AG08395 (cell line): ENCODE measurements at places on chromosomes 2 and 18.

DNA sequence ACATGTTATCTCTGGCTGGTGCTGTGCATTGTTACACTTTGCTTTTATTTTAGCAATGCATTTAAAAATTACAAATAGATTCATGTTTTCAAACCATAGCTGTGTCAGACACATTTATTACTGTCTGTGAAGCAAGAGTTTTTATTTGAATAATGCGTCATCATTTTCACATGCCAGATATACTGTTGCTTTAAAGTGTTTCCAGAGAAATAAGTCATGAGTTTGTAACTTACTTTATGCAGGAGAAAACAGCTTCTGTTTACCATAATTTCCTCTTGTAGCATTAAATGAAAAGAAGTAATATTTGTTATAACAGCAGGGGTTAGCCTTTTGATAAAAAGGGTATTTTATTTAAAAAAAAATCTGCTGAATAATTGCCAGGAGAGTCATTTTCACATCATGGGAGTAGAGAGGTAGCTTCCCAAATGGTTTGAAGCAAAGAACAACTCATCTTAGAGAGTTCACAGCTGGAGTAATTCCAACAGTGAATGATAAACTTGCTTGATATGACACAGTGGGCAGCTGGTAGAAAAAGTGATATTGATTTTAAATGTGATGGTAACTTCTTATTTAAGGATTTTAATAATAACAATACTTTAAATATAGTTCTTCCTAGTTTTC lies 1274.5 kb upstream of the CRIM1 start:
- DNase-seq: no peak

DNA sequence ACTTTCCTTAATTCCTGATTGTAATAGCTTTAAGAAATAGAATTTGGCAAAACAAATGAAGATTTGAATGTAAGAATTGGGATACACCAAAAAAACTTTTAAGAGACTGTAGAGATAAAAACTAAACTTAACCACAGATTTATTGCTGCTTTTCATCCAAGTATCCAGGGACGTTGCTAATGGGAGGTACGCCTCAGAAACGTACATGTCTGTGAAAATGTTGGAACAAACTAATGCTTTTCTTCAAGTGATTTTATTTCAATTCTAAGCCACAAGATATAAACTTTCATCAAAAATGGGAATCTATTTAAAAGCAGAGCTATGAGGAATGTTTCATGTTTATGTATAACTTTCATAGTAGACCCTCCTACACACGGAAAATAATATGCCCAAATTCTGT lies 66.3 kb downstream of the ARHGAP15 start:
- DNase-seq: no peak

DNA sequence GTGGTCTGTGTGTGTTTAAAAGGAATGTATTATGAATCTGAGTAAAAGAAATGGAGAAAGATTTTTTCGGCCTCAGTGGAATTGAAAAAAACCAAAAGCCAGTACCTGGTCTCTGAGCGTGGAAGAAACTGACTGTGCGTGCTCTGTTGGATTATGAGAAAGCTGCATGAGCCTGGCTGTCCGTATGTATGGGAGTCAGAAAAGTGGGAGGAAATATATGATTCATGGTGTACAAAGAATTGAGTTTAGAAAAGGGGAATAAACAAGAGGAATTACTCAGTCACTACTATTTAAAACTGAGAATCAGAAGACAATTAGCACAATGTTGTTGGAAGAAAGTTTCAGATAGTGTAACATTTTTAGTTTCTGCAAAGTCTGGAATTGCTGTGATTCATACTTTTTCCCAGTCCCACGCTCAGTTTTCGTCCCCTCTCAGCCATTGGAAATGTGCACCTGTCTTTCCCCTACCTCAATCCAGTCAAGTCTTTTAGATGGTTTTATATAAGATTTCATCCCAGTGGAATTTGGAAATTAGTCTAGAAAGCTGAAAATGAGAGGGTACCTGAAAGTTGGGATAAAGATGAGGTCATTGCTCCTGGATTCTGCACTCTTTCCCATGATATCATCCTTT lies 66.4 kb upstream of the CHMP1B start:
- no peak for DNase-seq

DNA sequence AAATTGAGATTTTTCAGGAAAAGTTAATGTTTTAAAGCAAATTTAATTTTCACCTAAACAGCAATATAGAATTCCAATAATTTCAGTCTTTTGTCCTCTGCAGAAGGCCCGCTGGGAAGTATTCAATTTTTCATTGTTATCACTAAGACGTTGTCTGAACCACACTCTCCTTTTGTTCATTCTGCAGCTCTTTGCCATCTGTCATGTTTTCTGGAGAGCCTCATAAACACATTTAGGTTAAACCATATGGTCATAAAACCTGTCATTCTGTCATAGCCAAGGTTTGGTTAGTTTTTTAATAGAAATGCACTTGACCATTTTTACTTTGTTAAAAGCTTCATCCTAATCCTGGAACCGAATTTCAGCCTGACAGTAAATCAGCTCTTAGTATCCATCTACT lies 54.0 kb upstream of the PGAP1 start:
- no peak for DNase-seq

GRCh38 chr18:24831871-24832665 lies 371.6 kb downstream of the HRH4 start:
- no peak for DNase-seq
